Kidney glomerular epithelial cell (primary cell): ENCODE measurements at places on chromosomes 4 and X.

- no peak for DNase-seq
Measured at GRCh38 chr4:7470522-7471128, 35.9 kb upstream of the PSAPL1 start.

DNA sequence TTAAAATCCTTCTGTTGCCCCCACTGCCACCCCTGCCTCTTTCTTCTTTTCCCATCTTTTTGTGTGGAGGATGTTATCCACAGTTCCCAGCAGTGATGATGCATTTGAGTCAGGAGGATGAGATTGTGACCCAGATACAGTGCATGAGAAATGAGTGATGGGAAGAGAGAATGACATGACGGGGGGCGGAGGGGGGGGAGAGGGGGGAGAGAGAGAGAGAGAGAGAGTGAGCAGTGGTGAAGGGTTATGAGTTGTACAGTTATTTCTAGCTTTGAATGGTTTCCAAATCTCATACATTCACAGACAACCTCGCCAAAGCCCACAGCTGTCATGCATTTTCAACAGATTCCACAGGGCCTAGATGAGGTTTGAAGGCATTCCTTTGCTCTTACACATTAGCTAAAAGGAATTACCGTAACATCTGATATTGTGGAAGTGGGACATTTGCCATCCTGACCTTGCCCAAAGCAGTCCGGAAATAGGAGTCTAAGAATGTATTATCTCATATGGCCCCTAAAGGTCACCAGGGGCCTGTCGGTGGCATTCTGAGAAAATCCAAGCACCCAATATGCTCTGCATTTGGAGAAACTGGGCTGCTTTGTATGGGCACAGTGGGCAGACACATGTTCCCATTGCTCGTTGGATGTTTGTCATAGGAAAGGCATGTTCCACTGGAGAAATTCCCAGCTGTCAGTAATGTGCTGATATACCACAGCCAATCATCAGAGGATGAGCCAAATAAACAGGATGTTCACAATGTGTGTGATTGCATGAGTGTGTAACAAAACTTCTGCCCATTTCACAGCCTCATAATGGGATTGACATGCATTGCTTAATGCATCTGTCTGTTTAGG lies 435.8 kb downstream of the SPRY1 start:
- DNase-seq, result peak; percentile 96

DNA sequence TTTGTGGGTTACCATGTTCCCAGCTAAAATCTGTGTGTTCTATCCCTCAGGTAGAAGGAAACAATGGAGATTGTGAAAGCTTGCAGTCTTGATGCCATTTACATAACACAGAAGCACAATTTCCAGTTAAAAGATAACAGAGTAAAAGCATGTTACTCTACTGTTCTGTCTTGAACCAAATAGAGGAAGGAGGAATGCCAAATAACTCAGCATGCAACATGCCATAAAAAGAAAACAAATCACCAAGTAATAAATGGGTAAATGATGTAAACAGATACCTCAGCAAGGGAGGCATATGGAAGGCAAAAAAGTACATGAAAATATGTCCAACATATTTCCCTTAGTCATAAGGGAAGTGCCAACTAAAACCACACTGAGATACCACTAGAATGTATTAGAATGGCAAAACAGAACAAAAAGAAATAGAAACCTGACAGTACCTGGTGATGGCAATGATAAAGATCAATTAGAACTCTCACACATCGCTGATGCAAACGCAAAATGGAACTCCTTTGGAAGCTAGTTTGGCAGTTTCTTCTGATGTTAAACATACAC lies 502.6 kb upstream of the HS3ST1 start:
- no peak for DNase-seq

DNA sequence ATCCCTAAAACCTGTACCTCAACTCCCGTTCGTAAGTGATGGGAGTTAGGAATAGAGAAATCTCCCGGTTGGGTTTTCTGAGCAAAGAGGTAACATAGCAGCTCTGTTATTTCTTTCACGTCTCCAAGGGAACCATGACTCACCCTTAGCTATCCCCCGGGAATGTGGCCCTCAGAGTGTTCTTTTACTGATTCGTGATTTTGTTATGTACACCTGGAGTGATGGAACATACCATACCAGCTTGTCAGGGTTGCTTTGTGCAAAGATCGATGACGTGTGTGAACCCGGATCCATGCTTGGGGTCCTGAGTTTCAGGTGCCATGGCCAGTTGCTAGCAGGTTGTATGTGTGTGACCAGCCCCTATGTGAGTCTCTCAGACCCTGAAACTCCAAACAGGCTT lies 52.6 kb downstream of the HPRT1 start:
- DNase-seq, result peak; percentile 81

DNA sequence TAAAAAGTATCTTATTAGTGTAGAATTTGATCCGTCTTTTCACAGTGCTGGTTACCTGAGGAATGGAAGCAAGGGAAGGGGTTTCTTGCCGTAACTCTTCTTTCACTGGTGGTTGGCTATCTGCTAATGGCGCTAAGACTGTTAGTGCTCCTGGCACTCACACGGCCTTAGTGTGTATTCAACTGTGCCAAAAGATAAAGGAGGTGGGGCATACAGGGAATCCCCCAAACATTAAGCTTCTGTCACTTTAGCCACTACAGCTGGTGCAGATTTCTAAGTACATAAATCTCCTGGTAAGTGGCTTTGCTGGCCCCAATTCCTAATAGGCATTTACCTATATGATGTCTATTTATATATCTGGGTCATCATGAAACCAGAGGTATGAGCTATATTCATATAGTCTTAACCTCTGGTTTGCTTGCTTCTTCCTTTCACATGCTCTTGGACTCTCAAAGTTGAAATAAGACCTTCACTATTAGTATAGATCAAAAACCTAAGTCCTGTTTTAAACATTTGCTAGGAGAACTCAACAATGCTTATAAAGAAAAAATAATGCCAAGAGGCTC lies 95.1 kb downstream of the TSPAN7 start:
- DNase-seq, result no peak

GRCh38 chr4:7383266-7383665 lies 51.5 kb downstream of the PSAPL1 start:
- DNase-seq, result no peak

DNA sequence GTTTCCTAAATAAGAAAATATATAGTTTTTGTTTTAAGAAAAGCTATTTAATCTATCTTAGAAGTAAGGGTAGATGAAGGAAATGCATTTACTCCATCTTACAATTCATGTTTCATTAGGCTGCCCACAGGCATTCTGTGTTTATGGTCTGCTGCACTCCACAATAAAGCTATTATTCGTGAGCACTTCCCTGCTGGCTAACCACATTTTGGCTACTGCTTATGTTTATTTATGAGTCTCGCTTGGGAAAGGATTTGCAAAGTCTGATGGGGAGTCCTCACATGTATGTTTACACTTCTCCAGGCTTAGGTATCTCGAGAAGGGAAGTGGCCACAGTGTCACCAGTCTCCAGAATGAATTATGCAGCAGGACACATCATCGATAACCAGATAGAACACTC lies 260.8 kb upstream of the VCX start:
- DNase-seq, result no peak
